ENCODE measurements at places on chromosomes 6 and 20.

DNA sequence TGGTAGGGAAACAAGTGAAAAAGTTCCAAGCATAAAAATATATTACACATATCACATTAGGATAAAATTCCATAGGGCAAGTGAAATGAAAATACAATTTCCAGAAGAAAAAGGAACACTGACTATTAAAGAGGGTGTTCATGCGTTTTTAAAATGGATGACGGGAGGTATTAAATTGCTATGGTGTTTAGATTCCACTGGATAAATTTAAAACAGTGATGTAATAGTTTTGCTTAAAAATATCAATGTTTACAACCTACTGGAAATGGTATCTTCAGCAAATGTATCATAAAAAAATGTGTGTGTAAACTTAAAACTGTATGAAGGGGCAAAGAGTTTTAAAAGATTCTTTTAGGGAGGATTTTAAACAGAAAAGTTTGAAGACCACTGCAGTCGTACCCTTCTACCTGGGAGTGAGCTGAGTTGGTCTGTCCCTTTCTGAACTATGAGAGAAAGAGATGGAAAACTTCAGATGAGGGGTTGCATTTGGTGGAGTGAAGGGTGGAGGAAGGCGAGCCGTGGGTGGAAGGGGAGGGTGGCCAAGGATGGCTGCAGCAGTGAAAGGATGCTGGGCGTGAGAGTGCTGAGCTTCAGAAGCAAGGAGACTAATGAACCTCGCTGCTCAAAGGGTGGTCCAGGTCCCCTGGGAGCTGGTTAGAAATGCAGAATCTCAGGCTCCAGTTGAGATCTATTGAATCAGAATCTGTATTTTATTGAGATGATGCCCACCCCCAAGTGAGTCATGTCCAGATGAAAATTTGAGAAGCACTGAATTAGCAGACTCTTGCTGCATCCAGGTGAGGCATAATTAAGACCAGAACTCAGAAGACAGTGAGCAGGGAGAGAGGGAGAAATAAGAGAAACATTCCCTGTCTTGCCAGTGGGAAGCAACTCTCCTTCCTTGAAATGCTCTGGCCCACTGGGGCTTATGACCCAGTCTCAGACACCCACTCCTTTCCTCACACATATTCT is 54.5 kb upstream of the MRPS10 start:
- DNase-seq: no peak

DNA sequence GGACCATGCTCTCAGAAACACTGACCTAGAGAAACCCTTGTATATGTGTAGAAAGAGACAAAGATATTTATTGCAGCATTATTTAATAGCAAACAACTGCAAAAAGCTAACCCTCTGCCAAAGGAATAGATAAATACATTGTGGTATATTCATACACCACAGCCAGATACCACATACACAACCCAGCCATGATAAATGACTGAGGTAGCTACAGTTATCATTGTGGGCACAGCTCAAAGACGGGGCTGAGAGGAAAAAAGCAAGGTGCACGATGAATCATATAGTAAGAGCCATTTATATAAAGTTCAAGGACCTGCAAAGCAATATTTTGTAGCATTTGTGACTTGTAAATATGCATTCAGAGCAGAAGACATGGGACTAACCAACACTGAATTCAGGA is 30.8 kb downstream of the RSPO4 start:
- no peak for DNase-seq

- DNase-seq: no peak
Measured at GRCh38 chr6:82988930-82989351, 76.7 kb downstream of the UBE3D start.

GRCh38 chr6:79954849-79955248 is 7.5 kb upstream of the ELOVL4 start:
- DNase-seq: no peak

DNA sequence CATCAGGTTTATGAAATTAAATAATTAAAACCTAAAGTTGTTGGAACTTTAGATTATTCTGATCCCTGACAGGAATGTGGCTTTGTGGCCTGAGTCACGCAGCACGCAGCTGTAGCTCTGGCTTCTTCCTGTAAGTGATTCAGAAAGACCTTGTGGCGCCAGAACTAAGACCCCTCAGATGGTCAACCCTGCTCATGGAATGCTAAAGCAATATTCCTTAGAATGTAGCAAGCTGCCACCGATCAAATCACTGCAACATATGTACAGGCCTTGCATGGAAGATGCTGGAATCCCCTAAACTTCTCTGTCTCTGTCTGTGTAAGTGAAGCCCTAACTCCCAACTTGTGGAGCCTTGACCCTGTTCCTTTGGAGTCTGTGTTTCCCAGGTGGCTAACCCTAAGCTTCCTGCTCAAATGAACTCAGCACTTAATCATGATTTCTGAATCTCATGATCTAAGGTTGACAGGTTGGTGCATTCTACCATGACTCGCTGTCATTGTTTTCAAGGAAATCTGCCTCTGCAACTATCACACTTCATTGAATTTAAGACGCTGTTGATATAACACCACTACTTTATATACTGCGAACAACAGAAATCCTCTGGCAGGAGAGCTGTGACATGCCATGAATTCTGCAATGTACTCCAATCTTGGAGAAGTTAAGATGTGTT is 111.2 kb upstream of the CST7 start:
- DNase-seq: no peak

DNA sequence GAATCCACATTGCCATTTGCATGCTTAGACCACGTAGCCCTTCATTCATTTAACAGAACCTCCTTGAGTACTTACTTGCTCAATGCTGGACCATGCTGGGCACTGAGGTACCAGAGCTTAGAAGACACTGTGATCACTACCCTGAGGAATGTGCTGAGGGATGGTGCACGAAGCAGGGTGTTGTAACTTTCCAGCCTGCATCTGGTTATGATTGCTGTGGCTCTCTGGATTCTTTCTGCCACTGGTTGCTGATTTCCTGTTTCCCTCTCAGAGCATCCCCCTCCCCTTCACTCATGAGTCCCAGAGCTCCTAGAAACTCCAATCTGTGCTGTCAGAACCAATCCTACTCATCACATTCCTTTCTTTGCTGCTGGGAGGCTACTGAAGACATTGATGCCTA is 537.4 kb downstream of the PTPRT start:
- DNase-seq: no peak

DNA sequence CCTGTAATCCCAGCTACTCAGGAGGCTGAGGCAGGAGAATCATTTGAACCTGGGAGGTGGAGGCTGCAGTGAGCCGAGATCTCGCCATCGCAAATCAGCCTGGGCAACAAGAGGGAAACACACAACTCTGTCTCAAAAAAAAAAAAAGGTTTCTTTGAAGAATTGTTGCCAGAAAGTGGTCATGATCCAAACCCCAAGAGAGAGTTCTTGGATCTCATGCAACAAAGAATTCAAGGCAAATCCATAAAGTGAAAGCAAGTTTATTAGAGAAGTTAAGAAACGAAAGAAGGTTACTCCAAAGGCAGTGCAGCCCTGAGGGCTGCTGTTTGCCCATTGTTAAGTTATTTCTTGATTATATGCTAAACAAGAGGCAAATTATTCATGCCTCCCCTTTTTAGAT is 14.5 kb upstream of the KIFC1 start:
- DNase-seq: no peak

GRCh38 chr6:111482188-111482958 is 645 bp downstream of the REV3L start:
- no peak for DNase-seq

DNA sequence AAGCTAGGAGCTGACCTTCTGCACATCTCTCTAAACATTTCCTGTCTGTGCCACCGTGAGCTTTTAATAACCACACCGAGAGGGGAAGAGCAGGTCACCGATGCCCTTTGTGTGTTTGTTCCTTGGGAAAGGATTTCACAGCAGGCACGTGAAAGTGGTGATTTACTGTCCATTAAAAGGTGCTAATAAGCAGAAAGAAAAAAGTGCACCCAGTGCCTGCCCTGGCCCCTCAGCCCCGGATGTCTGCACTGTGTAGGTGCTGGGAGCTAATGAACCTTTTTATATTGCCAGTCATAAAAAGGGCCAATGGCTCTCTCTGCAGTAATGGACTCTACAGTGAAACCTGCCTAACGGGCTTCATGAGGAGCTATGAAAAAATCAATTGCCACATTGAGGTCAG is 312.6 kb downstream of the C6orf118 start:
- DNase-seq: no peak

- no peak for DNase-seq
Measured at GRCh38 chr20:46154305-46154704, 36.2 kb downstream of the CD40 start.

DNA sequence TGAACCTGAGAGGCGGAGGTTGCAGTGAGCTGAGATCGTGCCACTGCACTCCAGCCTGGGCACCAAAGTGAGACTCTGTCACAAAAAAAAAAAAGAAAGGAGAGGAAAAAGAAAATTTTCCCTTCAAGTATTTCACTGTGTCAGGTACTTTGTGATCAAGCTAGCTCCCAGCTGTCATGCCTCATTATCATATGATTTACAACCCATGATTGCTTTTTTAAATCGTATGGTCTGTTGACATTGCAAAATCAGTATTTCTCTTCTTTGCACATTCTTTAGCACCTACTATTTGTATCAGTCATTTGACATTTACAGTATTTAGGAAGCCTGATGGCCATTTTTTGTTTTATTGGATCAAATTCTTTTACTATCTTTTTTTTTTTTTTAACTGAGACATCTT is 22.4 kb downstream of the SASH1 start:
- DNase-seq: no peak

- DNase-seq: no peak
Measured at GRCh38 chr6:42428326-42429041, 23.2 kb downstream of the TRERF1 start.

- no peak for DNase-seq
Measured at GRCh38 chr6:26576407-26576843, 20.3 kb upstream of the ABT1 start.

DNA sequence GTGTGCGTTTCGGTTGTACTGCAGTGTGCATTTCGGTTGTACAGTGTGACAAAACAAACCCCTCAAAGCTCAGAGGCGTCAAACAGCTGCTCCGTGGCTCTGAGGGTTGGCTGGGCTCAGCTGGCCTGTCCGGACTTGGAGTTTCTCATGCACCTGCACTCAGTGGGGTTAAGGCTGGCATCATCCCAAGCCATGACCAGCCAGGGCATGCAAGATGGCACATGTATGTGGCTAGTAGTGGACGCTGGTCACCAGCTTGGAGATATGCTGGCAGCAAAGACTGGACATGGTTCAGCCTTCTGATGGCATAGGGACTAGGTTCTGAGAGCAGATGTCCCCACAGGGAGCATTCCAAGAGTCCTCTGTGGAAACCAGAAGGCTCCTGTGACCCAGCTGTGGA is 187.2 kb downstream of the CDH4 start:
- no peak for DNase-seq

- no peak for DNase-seq
Measured at GRCh38 chr6:90989763-90990162, 402.9 kb upstream of the MAP3K7 start.

DNA sequence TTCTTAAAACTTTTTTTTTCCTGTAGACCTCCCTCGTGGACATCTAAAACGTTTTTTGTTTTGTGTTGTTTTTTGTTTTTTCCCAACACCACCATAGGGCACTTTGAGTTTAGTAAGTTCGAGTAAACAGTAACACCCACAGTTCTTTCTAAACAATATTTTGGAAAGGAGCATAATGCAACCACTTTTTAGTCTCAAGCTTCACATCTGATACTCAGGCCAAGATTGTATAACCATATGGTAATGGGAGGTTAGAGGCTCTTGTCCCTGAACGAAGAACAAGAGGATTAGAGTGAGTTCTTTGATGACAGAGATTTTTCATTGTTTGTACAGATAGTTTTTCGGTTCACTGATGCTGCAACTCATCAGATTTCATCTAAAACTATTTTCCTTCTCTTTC is 144.6 kb downstream of the MTHFD1L start:
- no peak for DNase-seq

- DNase-seq: no peak
Measured at GRCh38 chr20:52191916-52192718, 538 bp upstream of the ZFP64 start.

GRCh38 chr6:122276637-122277036 is 122.8 kb upstream of the HSF2 start:
- DNase-seq: no peak

GRCh38 chr6:170461556-170462365 is 91.3 kb downstream of the PSMB1 start:
- no peak for DNase-seq

DNA sequence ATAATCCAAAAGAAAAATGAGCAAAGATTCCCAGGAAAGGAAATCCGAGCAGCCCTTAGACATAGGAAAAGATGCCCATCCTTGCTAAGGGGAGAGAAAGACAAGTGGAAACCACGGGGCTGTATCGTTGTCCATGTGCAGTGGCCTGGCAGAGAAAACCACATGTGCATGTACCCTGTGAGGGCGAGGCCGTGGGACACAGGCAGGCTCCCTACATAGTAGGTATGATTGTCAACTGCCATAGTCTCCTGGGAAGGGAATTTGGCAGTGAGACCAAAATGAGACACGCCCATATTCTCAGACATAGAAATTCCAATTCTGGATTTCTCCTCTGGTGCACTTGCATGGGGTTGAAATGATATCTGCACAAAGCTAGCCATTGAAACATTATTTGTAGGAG is 169.7 kb upstream of the SALL4 start:
- no peak for DNase-seq

- no peak for DNase-seq
Measured at GRCh38 chr20:36881888-36882287, 6.0 kb downstream of the TLDC2 start.

- no peak for DNase-seq
Measured at GRCh38 chr6:143700684-143701348, 23.1 kb downstream of the PHACTR2 start.
